ENCODE measurements at places on chromosomes 7 and 10. TPM values are rescaled to one million over a fixed set of nuclear protein-coding genes. Genes with fewer than 3 reads are reported as not detected.

MALRD1 gene
- 2.7 TPM for total RNA-seq

RBM20 gene
- 8.3 TPM for total RNA-seq

TLX1 gene
- total RNA-seq = not detected

CPN1 gene
- 0.09 TPM for total RNA-seq

GALNT17 gene
- 27.0 TPM for total RNA-seq

PIK3AP1 gene
- total RNA-seq = 2.3 TPM

PSD gene
- total RNA-seq = 6.1 TPM

GBX1 gene
- total RNA-seq = 0.44 TPM

COL17A1 gene
- total RNA-seq = 0.09 TPM

NHLRC2 gene
- total RNA-seq = 14.2 TPM

HTR7 gene
- 0.18 TPM for total RNA-seq

DYNC1I1 gene
- 0.53 TPM for total RNA-seq

DNAJC12 gene
- 8.5 TPM for total RNA-seq

CDK14 gene
- 36.7 TPM for total RNA-seq

PLEKHS1 gene
- 0.04 TPM for total RNA-seq

FGFR2 gene
- 2.1 TPM for total RNA-seq

PITX3 gene
- 12.5 TPM for total RNA-seq

HELLS gene
- total RNA-seq = 19.4 TPM

ADAM8 gene
- total RNA-seq = 1.4 TPM

TIMM23B gene
- total RNA-seq = 14.3 TPM

PRLHR gene
- total RNA-seq = not detected

SPDYE16 gene
- 0.22 TPM for total RNA-seq

EVX1 gene
- not detected for total RNA-seq

LRRTM3 gene
- 2.6 TPM for total RNA-seq

TMEM225B gene
- 0.89 TPM for total RNA-seq

IL2RA gene
- not detected for total RNA-seq

EPDR1 gene
- 89.8 TPM for total RNA-seq

LRRC4 gene
- 2.0 TPM for total RNA-seq

PHYHIPL gene
- 0.31 TPM for total RNA-seq

WNT8B gene
- not detected for total RNA-seq
